Osteoblast (primary cell): ENCODE measurements at places on chromosomes 4 and X.

- peaks cover 2% of the 10 kb centered on the region for H3K36me3 ChIP-seq
- no peak overlapping the region for H3K4me3 ChIP-seq
- peak; percentile 74 for DNase-seq
- H3K4me1 ChIP-seq: peaks cover 3% of the 10 kb centered on the region
Observed at GRCh38 chr4:173506597-173507211, 23.3 kb downstream of the HAND2 start.

DNA sequence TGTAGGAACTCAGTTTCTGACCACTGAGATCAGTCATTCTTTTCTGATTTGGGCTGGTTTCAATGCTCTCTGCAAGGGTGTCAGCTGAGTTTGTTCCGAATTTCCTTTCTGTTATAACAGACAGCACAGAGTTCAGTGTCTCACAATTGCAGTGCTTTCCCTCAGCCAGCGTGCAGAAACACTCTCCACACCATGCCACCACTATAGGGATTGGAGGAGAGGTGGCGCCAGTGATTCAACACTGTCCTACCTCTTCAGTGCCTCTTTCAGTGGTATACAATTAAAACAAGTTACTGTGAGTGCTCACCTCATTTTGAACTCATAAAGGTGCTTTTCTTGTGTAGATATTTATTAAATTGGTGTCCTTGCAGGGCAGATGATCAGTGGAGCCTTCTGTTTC is 413.2 kb upstream of the CXorf51B start:
- no peaks in the 10 kb centered on the region for H3K27me3 ChIP-seq
- no peak overlapping the region for H3K27ac ChIP-seq

DNA sequence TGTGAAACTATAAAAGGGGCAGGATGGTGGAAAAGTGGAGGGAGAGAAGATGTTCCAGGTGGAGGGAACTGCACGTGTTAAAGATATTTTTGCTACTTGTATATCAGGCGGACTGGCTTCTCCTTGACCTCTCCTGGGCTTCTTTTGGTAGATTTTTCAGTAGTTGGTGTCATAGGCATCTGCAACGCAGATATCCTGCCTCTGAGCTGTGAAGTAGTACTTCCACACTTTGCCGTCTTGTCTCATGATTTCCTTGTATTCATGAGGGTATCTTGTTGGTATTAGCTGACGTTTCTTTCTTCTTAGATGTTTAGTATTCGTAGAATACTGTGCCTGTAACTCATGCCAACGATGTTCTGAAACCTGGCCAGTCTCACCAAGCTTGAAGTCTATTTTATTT is 81.0 kb downstream of the WWC2 start:
- H3K4me1 ChIP-seq: peaks cover 18% of the 10 kb centered on the region
- no peak overlapping the region for H3K4me3 ChIP-seq
- no peak overlapping the region for H3K27ac ChIP-seq
- no peaks in the 10 kb centered on the region for H3K27me3 ChIP-seq

DNA sequence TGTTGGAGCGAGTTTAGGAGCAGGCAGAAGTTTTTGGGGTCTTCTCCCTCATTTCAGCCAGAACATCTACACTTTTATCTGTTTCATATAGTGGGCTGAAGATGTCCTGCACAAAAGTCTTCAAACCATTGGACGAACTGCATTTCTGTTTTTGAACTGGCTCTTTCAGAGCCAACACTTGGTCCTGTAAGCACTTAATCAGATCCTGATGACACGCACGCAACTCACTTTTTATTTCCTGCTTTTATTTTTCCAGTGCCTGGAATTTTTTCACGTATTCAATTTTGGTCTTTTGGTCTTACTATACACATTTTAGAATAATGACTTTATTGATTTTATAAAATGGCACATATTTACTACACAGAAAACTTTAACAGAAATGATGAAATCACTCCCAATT is 40.2 kb upstream of the NKX3-2 start:
- no peaks in the 10 kb centered on the region for H3K27me3 ChIP-seq
- H3K27ac ChIP-seq: no peak overlapping the region
- peaks cover 72% of the 10 kb centered on the region for H3K36me3 ChIP-seq
- no peaks in the 10 kb centered on the region for H3K4me1 ChIP-seq

GRCh38 chrX:23667239-23668177 is at the start of gene PRDX4:
Gene PRDX4, plus strand, starts transcription at chrX:23667493. Its CDS starts 78 bp downstream, at chrX:23667571.
- peaks cover 4% of the 10 kb centered on the region for H3K36me3 ChIP-seq
- peak; percentile 91 for DNase-seq
- peaks cover 7% of the 10 kb centered on the region for H3K4me1 ChIP-seq
- H3K27me3 ChIP-seq: no peaks in the 10 kb centered on the region
- H3K27ac ChIP-seq: peak within 1 kb of the TSS; percentile 64

- H3K4me1 ChIP-seq: no peaks in the 10 kb centered on the region
- H3K36me3 ChIP-seq: no peaks in the 10 kb centered on the region
- no peaks in the 10 kb centered on the region for H3K27me3 ChIP-seq
- DNase-seq: no peak
- H3K27ac ChIP-seq: no peak overlapping the region
- H3K4me3 ChIP-seq: no peak overlapping the region
Observed at GRCh38 chrX:100207331-100208024, 202.6 kb downstream of the PCDH19 start.

DNA sequence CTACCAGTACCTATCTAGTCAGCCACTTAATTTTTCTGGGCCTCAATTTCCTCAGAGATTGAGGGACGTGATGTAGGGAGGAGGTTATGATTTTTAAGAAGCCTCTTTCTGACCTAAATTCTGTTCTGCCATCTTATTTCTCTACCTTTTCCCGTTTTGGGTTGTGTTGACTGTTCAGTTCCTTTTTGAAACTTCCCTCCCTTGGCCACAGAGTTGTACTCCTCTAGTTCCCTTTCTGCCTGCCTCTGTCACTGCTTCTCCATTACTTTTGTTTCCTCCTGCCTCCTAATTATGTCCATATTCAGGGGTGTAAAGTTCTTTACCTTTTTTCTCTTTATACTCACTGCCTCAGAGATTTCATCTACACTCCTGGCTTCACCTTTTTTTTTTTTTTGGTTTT is 25.4 kb downstream of the CLCN5 start:
- no peak overlapping the region for H3K4me3 ChIP-seq
- no peaks in the 10 kb centered on the region for H3K4me1 ChIP-seq
- no peaks in the 10 kb centered on the region for H3K36me3 ChIP-seq
- no peaks in the 10 kb centered on the region for H3K27me3 ChIP-seq
- no peak overlapping the region for H3K27ac ChIP-seq
- DNase-seq: no peak

DNA sequence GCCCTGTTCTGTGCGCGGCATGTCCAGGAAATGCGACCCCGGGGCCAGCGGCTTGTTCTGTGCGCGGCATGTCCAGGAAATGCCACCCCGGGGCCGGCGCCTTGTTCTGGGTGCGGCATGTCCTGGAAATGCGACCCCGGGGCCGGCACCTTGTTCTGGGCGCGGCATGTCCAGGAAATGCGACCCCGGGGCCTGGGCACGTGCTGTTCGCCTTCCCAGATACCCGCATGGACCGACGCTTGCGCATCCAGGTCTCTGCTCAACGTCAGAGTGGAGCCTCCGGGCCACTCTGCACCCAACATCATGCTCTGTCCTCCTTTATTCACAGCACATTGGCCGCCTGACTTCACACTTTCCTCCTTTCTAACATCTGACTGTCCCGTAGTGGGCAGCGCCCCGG is 75.8 kb upstream of the PSAPL1 start:
- peaks cover 7% of the 10 kb centered on the region for H3K4me1 ChIP-seq
- no peak overlapping the region for H3K4me3 ChIP-seq
- peaks cover 5% of the 10 kb centered on the region for H3K27me3 ChIP-seq
- no peak overlapping the region for H3K27ac ChIP-seq
- no peaks in the 10 kb centered on the region for H3K36me3 ChIP-seq
- no peak for DNase-seq

DNA sequence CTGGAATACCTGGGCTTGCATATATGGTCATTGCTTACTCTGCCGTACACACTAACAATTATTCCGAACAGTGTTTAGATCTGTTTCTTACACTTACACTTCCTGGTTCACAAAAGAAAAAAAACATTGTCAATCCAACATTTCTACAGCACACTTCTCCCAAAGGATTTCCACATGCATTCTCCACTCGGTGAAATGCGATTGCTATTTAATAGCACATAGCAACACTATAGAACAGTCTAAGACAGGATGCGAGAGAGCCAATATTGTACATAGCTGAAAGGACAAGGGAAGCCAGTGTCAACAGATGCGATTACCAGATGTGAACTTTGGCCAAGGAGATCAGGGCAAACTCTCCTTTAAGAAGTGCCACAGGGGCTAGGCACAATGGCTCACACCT is 220.7 kb upstream of the GPC4 start:
- no peaks in the 10 kb centered on the region for H3K4me1 ChIP-seq
- H3K36me3 ChIP-seq: no peaks in the 10 kb centered on the region
- H3K27me3 ChIP-seq: peaks cover 4% of the 10 kb centered on the region
- H3K27ac ChIP-seq: no peak overlapping the region

DNA sequence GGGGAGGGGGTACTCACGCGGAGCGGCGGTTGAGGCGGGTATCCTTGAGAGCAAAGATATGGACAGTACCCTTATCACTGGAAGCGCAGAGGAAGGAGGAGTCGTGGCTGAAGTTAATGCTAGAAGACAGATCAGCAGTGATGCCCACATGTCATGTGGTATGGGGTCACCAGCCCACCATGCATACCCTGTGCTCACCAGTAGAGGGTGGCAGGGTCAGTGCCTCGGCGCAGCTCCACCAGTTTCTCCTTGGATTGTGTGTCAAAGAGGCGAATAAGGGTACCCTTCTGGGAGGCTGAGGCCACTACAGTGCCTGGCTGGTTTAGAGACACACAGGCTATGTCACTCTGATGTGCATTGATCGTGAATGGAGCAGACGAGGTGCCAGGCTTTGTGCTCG is 1.5 kb upstream of the PRAF2 start:
- DNase-seq: peak; percentile 49
- no peaks in the 10 kb centered on the region for H3K27me3 ChIP-seq
- H3K4me1 ChIP-seq: peaks cover 6% of the 10 kb centered on the region
- peaks cover 3% of the 10 kb centered on the region for H3K36me3 ChIP-seq
- H3K4me3 ChIP-seq: no peak overlapping the region
- H3K27ac ChIP-seq: no peak overlapping the region

- H3K27ac ChIP-seq: no peak overlapping the region
- no peaks in the 10 kb centered on the region for H3K36me3 ChIP-seq
- DNase-seq: peak; percentile 11
- H3K4me3 ChIP-seq: no peak overlapping the region
Observed at GRCh38 chr4:172480471-172480870, 667.3 kb downstream of the GALNTL6 start.

DNA sequence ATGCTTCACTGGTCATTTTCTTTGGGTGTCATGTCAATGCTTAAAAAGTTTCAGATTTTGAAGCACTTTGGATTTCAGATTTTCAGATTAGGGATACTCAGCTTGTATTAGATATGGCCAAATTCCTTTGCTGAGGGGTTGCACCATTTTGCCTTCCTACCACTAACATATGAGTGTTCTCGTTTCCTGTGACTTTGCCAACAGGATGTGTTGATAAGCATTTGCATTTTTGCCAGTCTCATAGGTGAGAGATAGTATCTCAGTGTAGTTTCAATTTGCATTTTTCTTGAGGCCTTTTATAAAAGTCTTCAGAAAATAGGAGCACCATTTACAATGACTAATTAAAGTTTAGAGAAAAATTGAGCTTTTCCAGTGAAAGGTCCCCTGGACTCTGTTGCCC is 71.6 kb upstream of the CLCN4 start:
- no peak overlapping the region for H3K4me3 ChIP-seq
- no peaks in the 10 kb centered on the region for H3K27me3 ChIP-seq
- DNase-seq: no peak
- no peak overlapping the region for H3K27ac ChIP-seq
- peaks cover 7% of the 10 kb centered on the region for H3K36me3 ChIP-seq
- peaks cover 13% of the 10 kb centered on the region for H3K4me1 ChIP-seq

DNA sequence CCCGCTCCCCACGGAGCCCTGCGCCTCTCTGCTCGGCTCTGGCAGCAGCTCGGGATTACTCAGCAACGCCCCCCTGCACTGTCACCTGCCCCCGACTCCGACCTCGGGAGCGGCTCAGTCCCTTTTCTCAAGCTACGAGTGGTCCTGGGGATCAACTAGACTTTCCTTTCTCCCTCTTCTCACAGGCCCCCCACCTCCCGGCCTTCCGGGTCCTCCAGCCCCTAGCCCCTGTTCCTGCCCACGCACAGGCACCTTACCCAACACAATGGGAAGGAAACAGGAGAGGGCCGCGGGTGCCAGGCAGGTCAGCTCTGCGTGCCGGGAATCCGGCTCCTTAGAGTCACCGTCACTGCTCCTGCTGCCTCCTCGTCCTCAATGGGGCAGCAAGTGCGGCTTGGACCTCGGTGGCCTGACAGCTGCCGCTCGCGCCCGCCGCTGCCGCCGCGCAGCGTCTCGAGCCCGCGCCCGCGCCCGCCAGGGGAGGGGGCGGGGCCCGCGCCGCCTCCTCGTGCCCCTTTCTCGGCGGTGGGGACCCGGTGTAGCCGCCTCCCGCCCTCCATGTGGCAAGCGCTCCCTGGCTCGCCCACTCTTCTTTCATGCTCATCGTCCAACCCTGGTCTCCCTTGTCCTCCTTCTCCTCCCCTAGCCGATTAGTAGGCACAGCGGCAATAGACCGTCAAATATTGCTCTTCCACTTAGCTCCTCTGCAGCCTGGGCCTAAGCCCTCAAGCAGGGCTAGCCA is at the start of gene RAB9B:
Gene RAB9B, minus strand, starts transcription at position 455 of the 742 bp plus-strand sequence. CDS start 6,473 bp downstream, outside the sequence.
- peaks cover 42% of the 10 kb centered on the region for H3K27me3 ChIP-seq
- peak within 1 kb of the TSS; percentile 68 for H3K4me3 ChIP-seq
- DNase-seq: peak; percentile 92
- no peaks in the 10 kb centered on the region for H3K36me3 ChIP-seq

GRCh38 chr4:183918696-183919095 is 13.6 kb downstream of the STOX2 start:
- no peak overlapping the region for H3K27ac ChIP-seq
- no peaks in the 10 kb centered on the region for H3K4me1 ChIP-seq
- DNase-seq: no peak
- H3K27me3 ChIP-seq: no peaks in the 10 kb centered on the region
- H3K36me3 ChIP-seq: no peaks in the 10 kb centered on the region

GRCh38 chr4:5785806-5786680 is 75.0 kb downstream of the EVC start:
- peak overlapping the region; percentile 84 for H3K27ac ChIP-seq
- peaks cover 51% of the 10 kb centered on the region for H3K36me3 ChIP-seq
- H3K4me1 ChIP-seq: peaks cover 13% of the 10 kb centered on the region

GRCh38 chrX:145848857-145849256 is 31.2 kb downstream of the SLITRK2 start:
- no peak overlapping the region for H3K27ac ChIP-seq
- H3K4me3 ChIP-seq: no peak overlapping the region
- no peaks in the 10 kb centered on the region for H3K36me3 ChIP-seq
- no peaks in the 10 kb centered on the region for H3K4me1 ChIP-seq
- no peaks in the 10 kb centered on the region for H3K27me3 ChIP-seq
